ENCODE measurements at places on chromosomes 11 and 22. TPM values are rescaled to one million over a fixed set of nuclear protein-coding genes. Genes with fewer than 3 reads are reported as not detected.

Gene GP1BB
- 2.8 TPM for polyA plus RNA-seq

DNA sequence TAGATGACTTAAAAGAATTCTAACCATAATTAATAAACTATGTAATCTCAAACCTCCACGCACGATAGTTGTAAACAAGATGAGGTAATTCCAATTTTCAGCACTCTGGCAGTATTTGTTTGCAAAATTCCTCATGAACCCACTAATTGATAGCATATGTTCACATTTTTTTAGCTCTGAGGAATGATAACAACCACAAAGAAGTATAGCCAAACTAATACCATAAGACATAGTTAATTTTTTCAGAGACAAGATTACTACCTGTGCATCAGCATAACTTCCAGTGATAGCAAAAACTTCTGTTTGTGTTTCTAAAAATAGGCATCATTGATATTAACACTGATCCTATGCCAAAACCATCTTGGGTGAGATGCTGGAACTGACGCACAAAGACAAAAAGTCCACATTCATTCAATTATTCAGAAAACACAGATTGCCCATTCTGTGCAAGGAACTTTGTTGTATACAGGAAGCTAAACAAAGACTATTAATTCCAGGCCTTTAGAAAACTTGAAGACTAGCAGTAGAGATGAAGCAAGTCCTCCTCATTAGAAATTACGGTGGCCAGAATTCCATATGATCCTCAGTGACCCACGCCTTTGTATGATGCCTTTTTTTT, 57.7 kb downstream of the PDGFD start:
- DNase-seq = no peak

- DNase-seq = no peak
Observed at GRCh38 chr11:74310857-74311256, 583 bp downstream of the P4HA3 start.

Gene CXCR5
- polyA plus RNA-seq = 0.29 TPM

DNA sequence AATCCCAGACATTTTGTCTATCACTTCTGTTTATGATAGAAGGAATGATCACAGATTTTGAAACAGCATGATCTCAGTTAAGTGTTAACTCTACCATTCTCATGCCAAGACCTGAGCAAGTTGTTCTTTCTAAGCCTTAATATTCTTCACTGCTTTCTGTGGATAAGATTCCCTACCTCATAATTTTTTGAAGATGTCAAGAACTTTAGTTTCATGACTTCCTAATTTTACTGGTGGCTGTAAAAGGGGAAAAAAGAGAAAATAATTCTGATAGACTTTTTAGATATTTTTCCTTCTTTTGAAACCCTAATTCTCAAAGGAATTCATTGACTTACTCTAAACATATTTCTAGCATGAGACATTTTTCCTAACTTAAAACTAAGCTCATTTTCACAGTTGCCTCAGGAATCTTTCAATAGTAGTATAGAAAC, 520.0 kb upstream of the LUZP2 start:
- no peak for DNase-seq

Gene C11orf16
- not detected for polyA plus RNA-seq

Gene SLC25A18
- 3.5 TPM for polyA plus RNA-seq

GRCh38 chr11:127492029-127492428, 491.5 kb upstream of the KIRREL3 start:
- DNase-seq = no peak

DNA sequence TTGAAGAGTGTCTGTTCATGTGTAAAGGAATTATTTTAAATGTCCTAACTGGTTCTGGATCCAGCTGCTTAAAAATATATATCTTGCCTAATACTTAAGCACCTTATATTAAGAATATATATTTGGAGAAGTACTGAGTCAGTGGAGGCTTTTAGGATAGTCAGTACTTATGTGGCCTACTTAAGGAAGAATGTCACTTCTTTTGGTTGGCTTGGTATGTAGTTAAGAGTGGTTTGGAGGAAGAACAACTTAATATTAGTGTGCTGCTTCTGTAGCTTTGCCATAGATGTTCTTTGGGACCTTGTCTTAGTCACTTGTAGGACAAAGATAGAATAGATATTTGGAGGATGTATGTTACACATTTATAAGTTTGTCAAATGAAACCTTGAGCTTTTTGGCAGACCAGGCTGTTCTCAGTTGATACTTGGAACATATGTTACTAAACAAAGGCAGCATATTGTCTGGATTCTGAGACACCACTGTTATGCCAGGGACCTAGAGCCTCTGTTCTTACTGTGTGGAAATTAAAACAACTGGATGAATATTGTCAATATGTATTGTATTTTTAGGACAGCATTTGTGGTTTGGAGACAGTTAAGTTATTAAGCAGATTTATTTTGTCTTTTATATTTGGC, 4.9 kb downstream of the HIPK3 start:
- DNase-seq = no peak

GRCh38 chr11:61481806-61482205, 26.7 kb upstream of the LRRC10B start:
- DNase-seq = no peak

DNA sequence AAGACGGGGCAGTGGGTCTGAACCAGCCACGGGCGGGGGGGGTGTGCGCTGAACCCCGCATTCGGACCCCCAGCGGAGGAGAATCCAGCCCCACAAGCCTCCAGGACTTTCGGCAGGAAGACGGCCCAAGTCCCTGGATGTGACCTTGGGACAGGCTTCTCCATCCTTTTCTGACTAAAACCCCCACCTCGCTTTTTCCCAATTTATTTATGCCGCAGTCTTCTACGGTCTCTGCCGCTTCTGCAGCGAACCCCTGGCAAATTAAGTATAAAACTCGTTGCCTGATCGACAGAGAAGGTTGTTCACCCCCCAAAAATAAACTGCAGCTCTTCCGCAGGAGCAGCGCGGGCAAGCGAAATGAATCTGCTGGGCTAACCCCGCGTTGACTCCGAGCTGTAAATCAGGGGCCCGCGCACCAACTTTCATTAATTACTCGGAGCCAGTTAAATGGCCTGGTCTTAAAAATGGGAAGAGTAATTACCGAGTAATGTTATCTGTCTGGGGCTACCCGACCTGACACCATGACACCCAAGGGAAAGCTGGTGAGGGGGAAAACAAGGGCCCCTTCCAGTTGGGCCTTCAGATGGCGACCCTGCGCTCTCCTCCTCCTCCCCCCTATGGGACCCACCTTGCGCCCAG, 6.6 kb downstream of the WT1 start:
- DNase-seq = no peak

DNA sequence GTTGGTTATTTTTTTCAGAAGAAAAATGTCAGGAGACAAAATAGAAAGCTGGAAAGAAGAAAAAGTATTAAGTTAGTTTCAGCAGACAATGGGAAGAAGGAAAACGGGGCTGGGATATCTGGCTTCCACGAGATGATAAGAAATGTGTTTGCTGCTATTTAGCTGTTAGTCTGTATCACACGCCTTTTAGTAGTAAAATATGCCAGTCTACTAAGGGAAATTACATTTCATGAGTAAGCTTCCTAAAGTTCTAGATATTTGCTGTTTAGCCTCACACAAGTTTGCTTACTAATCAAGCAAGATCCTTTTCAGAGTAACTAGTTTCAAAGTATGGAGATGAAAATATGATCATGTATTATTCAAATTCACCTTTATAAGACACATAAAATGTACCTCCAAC, 1.5 kb downstream of the OR51B4 start:
- no peak for DNase-seq
